Thyroid gland (tissue), 4 donors: ENCODE measurements at places on chromosomes 4 and X. TPM values are rescaled to one million over a fixed set of nuclear protein-coding genes. Genes with fewer than 3 reads are reported as not detected.
A peak's percentile ranks its signal among the peaks of the same experiment; 100 is the strongest.

- no peaks in the 10 kb centered on the region for H3K27me3 ChIP-seq
- no peak overlapping the region for H3K4me3 ChIP-seq
- H3K27ac ChIP-seq: no peak overlapping the region
- peaks cover 7% of the 10 kb centered on the region for H3K4me1 ChIP-seq
- DNase-seq: peak; percentile 68
These were observed 42.7 kb upstream of the CLNK start for GRCh38 chr4:10727140-10727880.

GRCh38 chrX:53039236-53039635 lies 9.4 kb upstream of the GPR173 start:
- H3K4me3 ChIP-seq: no peak overlapping the region
- no peak for DNase-seq
- H3K4me1 ChIP-seq: no peaks in the 10 kb centered on the region
- H3K36me3 ChIP-seq: no peaks in the 10 kb centered on the region
- H3K27me3 ChIP-seq: peaks cover 7% of the 10 kb centered on the region
- H3K27ac ChIP-seq: no peak overlapping the region

DNA sequence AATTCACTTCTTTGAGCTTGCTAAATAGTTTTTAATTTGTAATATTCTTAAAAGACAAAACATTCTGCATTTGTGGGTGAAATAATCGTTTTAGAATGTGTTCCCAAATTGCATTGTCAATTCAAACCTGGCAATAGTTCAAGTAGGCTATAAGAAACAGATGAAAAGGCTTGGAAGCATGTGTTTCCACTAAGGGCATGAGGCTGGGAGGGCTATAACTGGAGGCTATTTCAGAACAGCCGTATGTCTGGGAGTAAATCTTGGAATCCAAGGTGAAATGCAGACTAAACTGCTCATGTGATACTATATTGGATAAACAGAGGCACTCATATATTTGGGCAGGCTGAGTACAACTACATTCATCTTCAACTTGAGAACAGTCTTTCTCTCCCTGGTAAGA lies 117.4 kb upstream of the GRPR start:
- H3K27ac ChIP-seq: no peak overlapping the region
- no peaks in the 10 kb centered on the region for H3K4me1 ChIP-seq
- DNase-seq: no peak

DNA sequence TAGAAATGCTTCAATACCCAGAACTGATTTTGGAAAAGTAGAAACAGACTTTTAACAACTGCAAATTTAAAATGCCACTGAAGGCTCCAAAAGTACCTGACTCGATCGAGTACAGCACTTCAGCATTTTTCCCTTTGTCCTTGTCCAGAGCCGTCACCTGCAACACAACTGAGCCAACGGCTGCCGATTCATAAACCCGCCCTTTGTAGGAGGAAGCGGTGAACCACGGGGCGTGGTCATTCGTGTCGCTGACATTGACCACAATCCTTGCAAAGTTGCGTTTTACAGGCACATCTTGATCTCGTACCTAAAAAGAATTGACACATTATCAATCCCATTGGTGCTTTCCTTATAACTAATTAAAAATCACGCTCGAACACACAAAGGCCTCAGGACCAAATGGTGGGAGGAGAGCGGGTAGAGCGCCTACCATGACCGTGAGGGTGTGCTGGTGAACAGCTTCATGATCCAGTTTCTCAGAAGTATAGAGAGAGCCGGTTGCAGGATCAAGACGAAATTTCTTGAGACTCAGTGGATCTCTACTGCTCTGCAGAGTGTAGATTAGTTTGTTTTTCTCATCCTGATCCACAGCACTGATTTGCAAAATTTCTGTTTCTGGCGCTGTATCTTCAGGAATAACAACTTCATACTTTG lies 72.8 kb upstream of the MTNR1A start:
- H3K4me1 ChIP-seq: peaks cover 7% of the 10 kb centered on the region
- H3K27ac ChIP-seq: no peak overlapping the region
- H3K27me3 ChIP-seq: no peaks in the 10 kb centered on the region
- H3K4me3 ChIP-seq: no peak overlapping the region
- peaks cover 10% of the 10 kb centered on the region for H3K36me3 ChIP-seq

TMPRSS11D gene
- total RNA-seq: not detected

PROM1 gene
- 0.67 TPM for total RNA-seq

ENPEP gene
- total RNA-seq: 6.6 TPM

DNA sequence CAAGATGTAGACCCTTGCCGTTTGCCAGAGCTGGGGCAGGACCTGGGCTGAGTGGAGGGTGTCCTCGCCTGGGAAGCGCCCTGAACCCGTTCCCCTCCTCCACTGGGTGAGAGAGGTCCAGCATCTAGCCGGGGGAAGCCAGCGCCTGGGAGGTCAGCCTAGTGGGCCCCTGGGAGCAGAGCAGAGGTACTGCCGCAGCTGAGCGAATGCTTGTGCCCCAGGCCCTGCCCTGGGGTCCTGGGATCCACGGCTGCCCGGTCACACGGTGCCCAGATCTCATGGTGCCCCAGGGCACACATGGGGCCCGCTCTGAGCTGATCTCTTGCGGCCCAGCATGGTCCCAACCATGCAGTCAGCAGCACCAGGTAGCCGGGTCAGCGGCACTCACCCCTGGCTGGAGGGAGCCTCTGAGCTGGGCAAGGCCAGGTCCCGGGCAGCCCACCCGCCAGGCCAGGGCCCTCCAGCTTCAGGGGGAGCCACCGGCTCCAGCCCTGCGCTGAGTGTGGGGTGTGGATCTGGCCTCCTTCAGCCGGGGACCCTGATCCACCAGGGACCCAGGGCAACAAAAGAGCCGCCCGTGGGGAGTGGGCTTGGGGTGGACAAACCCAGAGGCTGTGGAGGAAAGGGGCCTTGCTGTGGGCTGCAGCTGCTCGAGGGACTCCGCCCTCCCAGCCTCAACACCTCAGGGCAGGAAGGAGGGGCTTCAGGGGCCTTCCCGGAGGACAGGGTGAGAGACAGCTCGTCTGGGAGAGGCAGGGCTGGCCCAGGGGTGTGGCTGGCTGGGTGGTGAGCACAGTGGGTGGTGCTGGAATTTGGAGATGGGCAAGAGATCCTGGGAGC lies 4.1 kb upstream of the CPLX1 start:
- peaks cover 4% of the 10 kb centered on the region for H3K27me3 ChIP-seq
- no peak for DNase-seq
- peaks cover 9% of the 10 kb centered on the region for H3K4me1 ChIP-seq
- H3K27ac ChIP-seq: no peak overlapping the region
- H3K36me3 ChIP-seq: no peaks in the 10 kb centered on the region
- no peak overlapping the region for H3K4me3 ChIP-seq

SPATA18 gene
- total RNA-seq: 2.1 TPM

GAGE12G gene
- total RNA-seq: not detected

TMPRSS11F gene
- total RNA-seq: not detected

HSFX2 gene
- total RNA-seq: not detected

FGFBP2 gene
- total RNA-seq: 0.81 TPM

SMIM10L2A gene
- total RNA-seq: 4.4 TPM

DNA sequence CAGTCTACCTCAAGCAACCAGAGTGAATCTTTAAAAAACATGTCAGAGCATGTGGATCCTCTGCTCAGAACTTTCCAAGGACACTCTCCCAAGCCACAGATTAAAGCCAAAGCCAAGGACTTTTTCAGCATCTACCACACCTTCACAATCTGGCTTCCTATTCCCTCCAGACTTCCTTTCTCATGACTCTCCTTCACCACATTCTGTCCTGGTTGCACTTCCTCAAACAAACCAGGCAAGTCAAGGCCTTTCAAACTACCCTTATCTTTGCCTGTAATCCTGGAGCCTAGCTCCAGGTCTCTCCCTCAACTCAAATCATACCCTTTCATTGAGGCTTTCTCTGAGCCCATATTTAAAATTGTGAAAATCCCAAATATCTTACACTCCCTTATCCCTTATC lies 191.6 kb upstream of the GALNTL6 start:
- H3K4me1 ChIP-seq: no peaks in the 10 kb centered on the region
- DNase-seq: no peak
- H3K36me3 ChIP-seq: no peaks in the 10 kb centered on the region
- H3K4me3 ChIP-seq: no peak overlapping the region
- no peaks in the 10 kb centered on the region for H3K27me3 ChIP-seq

GRCh38 chr4:185878633-185879032 lies 66.6 kb upstream of the SORBS2 start:
- H3K36me3 ChIP-seq: no peaks in the 10 kb centered on the region
- DNase-seq: no peak
- no peaks in the 10 kb centered on the region for H3K27me3 ChIP-seq
- no peak overlapping the region for H3K27ac ChIP-seq

DNA sequence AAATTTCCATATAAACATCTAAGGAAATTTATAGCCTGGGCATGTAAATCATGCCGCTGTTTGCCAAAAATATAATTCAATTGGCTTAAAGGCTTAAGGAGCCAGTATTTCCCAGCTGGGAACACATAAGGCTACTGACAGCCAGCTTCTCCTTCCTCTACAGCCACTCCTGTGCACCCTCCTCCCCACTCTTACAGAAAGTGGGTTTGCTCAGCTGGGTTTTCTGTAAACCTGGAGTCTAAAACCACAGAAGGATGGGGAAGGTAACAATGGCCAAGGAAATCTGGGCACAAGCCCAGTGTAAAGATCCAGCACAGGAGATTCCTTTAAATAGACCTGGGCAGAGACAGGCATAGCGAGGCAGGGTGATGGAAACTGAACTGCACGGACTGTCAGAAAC lies 18.5 kb downstream of the ACSL1 start:
- peak overlapping the region; percentile 96 for H3K27ac ChIP-seq
- no peaks in the 10 kb centered on the region for H3K27me3 ChIP-seq
- peaks cover 42% of the 10 kb centered on the region for H3K4me1 ChIP-seq

FAM9B gene
- total RNA-seq: not detected

- no peaks in the 10 kb centered on the region for H3K36me3 ChIP-seq
- H3K27me3 ChIP-seq: no peaks in the 10 kb centered on the region
- no peak overlapping the region for H3K27ac ChIP-seq
- H3K4me3 ChIP-seq: no peak overlapping the region
- DNase-seq: no peak
These were observed 107.5 kb upstream of the ACSL4 start for GRCh38 chrX:109840585-109840984.

DNA sequence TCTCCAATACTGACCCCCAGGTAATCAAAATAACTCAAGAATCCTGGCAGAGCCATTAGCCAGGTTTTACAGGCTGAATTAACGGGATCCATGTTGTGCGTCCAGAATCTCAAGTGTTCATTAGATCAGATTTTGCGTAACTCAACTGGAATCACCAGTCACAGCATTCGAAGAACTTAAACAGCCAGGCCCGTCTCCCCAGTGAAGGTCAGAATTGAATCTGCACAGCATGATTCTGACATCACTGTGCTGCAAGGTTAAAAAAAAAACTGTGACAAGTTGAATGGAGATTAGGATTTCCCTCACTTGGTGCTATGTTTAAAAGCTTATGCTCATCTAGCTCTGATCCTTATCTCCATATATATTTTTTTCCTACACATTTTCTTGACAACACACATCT lies 96.1 kb downstream of the ANOS1 start:
- no peak overlapping the region for H3K4me3 ChIP-seq
- H3K4me1 ChIP-seq: no peaks in the 10 kb centered on the region
- DNase-seq: no peak
- H3K27me3 ChIP-seq: no peaks in the 10 kb centered on the region
- no peaks in the 10 kb centered on the region for H3K36me3 ChIP-seq

XAGE1A gene
- not detected for total RNA-seq

- H3K27me3 ChIP-seq: no peaks in the 10 kb centered on the region
- H3K4me1 ChIP-seq: no peaks in the 10 kb centered on the region
- H3K4me3 ChIP-seq: no peak overlapping the region
- no peak overlapping the region for H3K27ac ChIP-seq
These were observed 201.6 kb downstream of the TEX13A start for GRCh38 chrX:105018865-105019264.

- no peak overlapping the region for H3K4me3 ChIP-seq
- H3K4me1 ChIP-seq: no peaks in the 10 kb centered on the region
These were observed 456.2 kb downstream of the FAT4 start for GRCh38 chr4:125770814-125771398.

DNA sequence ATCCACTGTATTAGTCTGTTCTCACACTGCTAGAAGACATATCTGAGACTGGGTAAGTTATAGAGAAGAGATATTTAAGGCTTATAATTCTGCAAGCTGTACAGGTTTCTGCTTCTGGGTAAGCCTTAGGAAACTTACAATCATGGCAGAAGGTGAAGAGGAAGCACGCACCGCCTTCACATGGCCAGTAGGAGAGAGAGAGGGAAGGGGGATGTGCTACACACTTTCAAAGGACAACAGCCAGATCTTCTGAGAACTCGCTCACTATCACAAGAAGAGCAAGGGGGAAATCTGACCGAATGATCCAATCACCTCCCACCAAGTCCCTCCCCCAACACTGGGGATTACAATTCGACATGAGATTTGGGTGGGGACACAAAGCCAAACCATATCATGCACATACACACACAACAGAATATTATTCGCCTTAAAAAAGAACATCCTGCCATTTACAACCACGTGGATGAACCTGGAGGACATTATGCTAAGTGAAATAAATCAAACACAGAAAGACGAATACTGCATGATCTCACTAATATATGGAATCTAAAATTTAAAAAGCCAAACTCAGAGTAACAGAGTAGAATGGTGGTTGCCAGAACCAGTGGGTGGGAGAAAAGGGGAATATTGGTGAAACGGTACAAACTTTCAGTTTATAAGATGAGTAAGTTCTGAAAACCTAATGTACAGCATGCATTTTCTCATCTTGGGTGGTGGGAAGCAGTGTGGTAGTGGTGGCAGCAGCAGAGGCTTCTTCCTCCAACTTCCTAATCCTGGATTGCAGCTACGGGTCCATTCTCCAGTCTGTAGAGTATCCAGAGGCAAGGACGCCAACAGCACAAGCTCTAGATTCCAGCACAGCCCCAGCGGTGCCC lies 12.8 kb downstream of the FRYL start:
- H3K27me3 ChIP-seq: no peaks in the 10 kb centered on the region
- H3K4me1 ChIP-seq: peaks cover 4% of the 10 kb centered on the region
- no peaks in the 10 kb centered on the region for H3K36me3 ChIP-seq
- H3K27ac ChIP-seq: no peak overlapping the region
- no peak for DNase-seq
- H3K4me3 ChIP-seq: no peak overlapping the region

DNA sequence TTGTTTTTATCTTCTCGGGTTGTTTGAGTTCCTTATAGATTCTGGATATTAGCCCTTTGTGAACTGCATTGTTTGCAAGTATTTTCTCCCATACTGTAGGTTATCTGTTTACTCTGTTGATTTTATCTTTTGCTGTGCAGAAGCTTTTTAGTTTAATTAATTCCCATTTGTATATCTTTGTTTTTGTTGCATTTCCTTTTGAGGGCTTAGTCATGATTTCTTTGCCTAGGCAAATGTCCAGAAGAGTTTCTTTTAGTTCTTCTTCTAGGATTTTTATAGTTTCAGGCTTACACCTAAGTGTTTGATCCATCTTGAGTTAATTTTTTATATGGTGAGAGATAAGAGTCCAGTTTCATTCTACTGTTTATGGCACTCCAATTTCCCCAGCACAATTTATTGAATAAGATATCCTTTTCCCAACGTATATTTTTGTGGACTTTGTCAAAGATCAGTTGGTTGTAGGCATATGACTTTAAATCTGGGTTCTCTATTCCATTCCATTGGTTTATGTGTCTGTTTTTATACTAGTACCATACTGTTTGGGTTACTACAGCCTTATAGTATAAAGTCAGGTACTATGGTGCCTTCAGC lies 54.3 kb downstream of the EGF start:
- no peak overlapping the region for H3K4me3 ChIP-seq
- no peak for DNase-seq
- no peaks in the 10 kb centered on the region for H3K27me3 ChIP-seq
- H3K36me3 ChIP-seq: no peaks in the 10 kb centered on the region
- H3K4me1 ChIP-seq: no peaks in the 10 kb centered on the region
- no peak overlapping the region for H3K27ac ChIP-seq

PRDM8 gene
- total RNA-seq: 1.3 TPM
